Hematopoietic multipotent progenitor cell treated with erythropoietin and hydrocortisone succinate and interleukin-3 and kit ligand, for 6 days (in vitro differentiated cells): ENCODE measurements at places on chromosomes 7 and 10.

DNA sequence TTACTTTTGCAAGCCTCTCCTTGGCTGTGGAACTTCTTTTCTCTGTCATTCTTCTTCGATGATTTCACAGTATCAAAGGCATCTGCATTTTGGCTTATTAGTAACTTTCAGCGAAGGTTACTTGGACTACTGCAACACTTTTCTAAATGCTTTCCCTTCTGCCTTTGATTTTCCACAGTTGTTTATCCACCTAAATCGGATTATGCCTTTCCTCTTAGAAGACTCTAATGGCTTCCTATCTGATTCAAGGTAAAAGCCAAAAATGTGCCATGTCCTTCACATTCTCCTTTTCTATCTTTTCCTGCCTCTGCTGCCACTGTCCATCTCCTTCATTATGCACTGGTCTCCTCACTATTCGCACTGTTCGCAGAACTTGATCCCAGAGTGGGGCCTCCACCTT is 1606.3 kb upstream of the LRRTM3 start:
- no peak for DNase-seq

- no peak for DNase-seq
Observed at GRCh38 chr7:22419488-22419887, 62.5 kb upstream of the RAPGEF5 start.

- DNase-seq: no peak
Observed at GRCh38 chr7:96388620-96389383, 66.9 kb upstream of the SLC25A13 start.

- no peak for DNase-seq
Observed at GRCh38 chr10:116038259-116038658, 234.7 kb downstream of the GFRA1 start.

DNA sequence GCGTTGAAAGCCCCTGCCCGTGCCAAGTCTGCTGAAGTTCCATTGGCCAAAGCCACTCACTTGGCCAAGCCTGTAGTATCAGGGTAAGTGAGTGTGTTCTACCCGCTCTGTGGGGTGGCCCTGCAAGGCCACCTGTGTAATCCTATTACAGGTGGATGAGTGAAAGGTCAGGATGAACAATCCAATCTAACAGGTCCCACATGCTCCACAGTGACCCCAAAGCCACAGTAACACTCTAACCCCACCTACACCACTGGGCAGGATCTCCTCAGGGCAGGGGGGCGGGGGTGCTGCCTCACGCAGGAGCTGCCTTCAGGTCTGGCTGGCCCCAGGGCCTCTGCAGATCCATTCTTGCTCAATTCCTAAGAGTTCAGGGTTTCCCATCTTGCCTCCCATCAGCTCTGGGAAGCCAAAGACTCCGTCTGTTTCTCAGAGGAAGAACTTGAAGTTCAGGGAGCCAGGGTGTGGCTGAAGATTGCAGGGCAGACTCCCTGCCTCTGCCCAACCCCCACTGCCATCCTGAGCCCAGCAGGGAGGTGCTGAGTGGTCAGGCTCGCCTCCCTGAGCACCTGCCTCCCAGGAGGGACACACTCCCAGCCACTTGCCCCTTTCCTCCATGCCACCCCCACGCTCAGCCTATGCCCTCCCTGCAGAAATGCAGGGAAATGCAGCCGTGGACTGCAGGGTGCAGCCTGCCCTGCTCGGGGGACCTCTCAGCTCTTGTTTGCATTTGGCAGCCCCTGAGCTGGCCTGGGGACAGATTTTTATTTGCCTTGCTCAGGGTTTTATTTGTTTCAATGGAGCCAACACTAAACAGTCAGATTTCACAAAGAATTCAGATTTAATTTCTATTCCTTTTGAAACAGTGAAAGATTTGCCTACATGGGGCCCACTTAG is 9.8 kb upstream of the COMTD1 start:
- DNase-seq: no peak

DNA sequence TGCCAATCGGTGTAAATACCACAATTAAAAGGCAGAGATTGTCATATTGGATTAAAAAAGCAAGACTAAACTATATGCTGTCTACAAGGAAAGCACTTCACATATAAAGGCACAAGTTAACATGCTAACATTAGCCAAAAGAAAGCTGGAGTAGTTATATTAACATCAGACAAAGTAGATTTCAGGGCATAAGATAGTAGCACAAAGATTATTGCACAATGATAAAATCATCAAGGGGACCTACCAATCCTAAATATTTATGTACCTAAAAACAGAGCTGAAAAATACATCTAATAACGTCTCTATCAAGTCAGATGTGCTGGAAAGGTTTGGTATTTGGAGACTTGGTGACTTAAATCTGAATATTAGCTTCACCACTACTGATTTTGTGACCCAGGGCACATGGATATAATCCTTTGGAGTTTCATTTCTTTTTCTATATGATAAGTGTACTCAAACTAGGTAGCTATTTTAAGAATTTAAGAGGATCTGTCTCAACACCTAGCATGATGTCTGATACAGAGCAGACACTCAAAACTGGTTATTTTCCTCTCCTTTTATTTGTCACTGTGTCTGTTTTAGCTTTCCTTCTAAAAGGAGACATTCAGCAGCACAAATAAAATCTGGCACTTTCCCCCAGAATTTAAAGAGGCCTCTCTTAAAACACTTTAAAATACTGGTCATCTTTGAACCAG is 156.5 kb downstream of the DOCK4 start:
- DNase-seq: no peak

DNA sequence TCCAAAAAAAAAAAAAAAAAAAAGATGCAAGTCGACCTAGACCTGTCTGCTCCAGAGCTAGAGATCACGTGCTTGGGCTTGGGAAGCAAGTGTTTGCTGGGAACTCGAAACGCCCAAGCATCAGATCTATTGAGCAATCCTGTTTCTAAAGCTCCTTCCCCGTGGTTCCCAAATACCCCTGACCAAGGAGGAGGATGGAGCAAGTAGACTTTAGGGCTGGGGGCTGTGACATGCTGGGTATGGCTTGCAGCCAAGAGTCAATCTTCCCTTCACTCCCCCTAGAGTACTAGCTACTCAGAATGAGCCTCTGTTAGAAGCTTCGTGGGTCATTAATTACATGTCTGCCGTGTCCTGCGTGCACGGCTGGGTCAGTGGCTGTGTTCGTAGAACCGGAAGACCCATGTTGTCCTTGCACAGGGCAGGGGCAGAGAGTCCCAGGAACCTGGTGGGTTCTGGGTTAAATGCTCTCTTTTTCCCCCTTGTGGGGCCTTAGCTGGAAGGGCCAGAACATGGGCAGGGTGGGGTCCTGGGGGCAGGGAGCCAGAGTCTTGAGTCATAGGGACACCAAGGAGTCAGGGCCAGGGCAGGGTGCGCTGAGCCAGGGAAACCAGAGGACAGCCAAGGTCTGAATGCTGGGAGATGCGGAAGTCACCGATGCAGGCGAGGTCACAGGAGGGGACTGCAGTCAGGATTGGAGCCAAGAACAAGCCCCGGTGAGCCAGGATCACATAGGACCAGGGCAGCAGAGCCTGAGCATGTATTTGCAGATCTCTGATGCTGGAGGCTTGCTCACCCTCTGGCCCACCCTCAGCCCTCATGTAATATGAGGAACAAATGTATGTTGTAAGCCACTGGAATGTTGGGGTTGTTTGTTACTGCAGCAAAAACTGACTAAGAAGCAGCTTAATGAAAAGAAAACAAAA is 34.6 kb upstream of the TPST1 start:
- DNase-seq: no peak

DNA sequence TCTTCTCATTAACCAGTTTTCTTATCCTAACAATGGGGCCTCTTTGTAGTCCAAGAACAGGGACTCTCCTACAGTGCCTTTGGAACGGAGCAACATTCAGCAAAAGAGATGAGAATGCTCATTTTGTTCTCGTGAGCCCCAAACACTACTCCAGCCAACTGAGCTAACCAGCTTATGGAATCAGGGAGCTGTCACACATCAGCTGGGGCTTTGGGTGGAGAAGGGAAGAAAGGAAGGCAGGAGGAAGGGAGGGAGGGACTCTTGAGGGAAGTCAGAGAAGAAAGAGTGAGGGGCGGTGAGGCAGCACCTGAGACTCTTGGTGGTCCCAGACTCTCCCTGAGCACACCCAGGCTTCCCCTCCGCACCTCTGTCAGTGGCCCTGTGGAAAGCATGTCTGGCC is 123.1 kb downstream of the CLEC2L start:
- no peak for DNase-seq

DNA sequence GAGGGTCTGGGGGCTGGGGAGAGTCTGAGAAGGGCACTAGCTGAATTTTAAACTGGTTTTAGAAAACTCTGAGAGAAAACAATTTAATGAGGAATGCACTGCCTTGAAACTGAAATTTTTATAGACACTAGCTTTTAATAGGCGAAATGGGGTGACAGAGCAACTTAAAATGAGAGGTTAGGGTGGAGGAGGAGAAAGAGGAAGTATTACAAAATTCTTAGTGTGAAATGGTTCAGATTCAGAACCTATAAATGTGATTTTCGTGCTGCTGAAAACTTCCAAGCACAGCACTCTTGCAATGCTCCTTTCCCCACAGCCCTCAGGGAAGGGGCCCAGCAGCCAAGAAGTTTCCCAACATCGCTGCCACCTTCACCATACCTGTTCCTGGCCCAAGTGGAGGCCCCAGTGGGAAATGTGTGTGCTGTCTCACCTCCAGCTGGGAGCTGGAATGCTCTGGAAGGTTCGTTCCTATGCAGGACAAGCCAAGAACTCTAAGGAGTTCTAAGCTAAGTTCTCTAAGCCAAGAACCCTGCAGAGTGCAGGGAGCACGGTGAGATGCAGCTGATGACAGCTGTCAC is 60.0 kb downstream of the ATXN7L1 start:
- no peak for DNase-seq

DNA sequence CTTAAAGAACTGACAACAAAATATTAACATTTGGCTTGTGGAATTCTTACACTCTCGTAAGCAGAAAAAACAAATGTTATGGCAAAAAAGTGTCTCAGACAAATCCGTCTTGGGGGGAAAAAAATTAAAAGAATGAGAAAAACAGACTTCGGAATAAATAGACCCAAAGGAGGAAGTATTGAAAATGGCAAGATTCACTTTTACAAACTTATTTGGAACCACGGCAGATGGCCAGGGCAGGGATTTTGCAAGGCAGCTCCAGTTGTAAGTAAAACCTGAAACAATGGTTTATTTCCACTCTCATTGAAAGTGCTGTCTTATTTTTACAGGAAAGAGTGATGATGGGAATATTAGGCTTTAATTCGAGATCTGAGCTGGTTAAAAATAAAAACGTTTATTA is 1.5 kb upstream of the ZNF438 start:
- no peak for DNase-seq

GRCh38 chr7:5631152-5631551 is 150.3 kb downstream of the RNF216 start:
- no peak for DNase-seq

- DNase-seq: peak; percentile 49
Observed at GRCh38 chr10:60883187-60883586, 60.8 kb downstream of the RHOBTB1 start.

DNA sequence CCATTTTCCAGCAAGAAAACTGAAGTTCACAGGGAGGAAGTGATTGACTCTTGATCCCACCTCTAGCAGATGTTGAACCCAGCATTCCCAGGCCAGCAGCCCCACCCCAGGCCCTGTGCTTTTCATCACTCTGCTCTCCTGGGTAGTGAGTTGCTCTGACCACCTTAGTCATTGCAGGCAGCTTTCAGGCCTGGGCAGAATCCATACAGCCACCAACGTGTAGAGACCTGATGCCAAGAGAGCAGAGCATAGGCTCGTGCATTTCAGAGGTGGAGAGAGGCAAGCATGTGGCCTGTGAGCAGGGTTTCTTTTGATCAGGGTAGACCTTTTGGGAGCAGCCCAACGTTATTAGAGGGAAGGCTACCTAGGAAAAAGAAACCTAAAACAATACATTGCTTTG is 334.6 kb downstream of the PTEN start:
- DNase-seq: no peak

DNA sequence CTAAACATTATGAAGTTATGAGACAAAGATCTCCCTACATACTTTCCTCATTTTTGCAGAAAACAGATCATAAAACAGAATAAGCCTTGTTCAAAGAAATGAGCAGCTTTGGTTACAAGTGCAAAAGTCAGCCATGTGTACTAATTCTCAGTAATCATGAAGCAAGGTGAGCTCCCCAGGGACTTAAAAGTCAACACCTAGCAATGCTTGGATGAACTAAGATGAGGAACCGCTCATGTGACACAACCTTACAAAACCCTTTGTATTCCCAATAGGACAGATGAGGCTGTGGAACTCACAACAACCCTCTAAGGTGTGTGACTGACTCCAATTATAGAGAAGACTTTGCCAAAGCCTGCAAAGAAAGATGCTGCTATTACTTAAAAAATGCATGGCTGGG is 154.5 kb downstream of the SLC25A13 start:
- no peak for DNase-seq

GRCh38 chr10:109647627-109648026 is 275.7 kb downstream of the XPNPEP1 start:
- no peak for DNase-seq

DNA sequence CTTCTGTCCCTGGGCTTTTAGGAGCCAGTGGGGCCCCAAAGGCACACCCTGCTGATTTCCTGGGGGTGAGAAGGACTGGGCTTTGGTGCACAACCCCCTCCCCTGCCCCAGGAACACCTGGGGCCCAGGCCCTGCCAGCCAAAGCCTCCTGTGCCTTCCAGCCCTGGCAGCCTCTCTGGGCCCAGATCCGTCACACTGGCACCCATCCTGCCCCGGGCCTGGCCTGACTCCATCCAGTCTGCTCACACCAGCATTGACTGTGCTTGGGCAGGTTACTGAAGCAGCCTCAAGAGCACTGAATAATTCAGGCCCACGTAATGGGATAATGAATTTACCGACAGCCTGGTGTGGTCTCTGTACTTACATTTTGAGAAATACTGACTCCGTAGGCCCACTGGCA is 12.0 kb upstream of the COMTD1 start:
- no peak for DNase-seq

- DNase-seq: no peak
Observed at GRCh38 chr10:50347394-50347802, 96.1 kb upstream of the ASAH2 start.

DNA sequence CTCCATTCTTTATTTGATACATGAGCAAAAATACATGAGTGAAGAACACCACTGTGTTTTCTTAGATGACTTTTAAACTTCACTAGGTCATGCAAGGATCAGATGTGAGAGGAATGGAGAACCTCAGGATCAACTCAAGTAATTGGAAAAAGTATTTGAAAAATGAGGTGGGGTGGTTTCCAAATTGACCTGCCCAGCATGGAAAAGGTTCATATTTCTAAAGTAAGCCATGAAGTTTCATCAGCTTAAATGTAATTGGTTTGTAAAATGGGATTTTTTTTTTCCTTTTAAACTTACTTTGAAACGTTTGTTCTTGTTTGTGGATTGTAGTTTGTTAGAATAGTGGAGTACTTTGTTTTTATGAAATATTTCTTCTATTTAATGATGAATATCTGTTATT is 134.8 kb downstream of the MLLT10 start:
- no peak for DNase-seq

DNA sequence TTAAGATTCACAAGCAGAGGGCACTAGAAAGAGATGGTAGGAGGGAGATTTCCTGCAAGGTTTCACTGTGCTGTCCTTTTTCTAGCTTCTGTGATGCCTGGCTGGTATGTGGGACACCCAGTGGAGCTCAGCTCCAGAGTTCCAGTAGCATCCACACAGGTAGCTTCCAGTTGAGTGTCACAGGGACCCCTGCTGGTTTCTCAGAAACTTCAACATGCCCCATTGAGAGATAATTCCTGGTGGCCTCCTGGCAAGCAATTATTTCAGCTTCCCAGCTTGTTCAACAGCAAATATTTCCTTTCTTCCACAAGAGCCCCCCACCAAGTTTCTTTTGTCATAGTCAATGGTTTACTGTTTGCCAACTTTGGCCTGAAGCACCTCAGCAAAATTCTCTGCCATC is 858.7 kb downstream of the REEP3 start:
- DNase-seq: peak; percentile 3
